KG1 (cell line): ENCODE measurements at places on chromosomes 2 and 18.
A peak's percentile ranks its signal among the peaks of the same experiment; 100 is the strongest.

DNA sequence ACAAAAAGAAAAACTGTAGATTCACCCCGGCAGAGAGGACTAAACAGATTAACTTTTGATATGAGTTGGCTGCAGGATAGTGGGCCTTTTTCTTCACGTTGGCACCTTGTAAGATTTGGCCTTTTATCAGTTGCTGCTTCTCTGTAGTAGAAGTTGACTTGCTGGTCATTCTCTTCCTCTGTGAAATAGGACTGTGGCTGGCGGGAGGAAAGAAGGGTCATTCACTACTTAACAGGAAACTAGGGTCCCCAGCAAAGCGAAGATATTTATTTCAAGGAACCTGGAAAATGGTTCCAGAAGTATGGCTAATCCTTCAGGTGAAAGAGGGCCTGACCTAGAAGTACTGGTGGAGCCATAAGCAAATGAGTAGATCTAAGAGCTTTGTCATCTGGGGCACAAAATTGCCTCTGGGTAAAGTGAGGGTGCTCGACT, 383 bp upstream of the ATP5MC3 start:
- DNase-seq, result no peak

DNA sequence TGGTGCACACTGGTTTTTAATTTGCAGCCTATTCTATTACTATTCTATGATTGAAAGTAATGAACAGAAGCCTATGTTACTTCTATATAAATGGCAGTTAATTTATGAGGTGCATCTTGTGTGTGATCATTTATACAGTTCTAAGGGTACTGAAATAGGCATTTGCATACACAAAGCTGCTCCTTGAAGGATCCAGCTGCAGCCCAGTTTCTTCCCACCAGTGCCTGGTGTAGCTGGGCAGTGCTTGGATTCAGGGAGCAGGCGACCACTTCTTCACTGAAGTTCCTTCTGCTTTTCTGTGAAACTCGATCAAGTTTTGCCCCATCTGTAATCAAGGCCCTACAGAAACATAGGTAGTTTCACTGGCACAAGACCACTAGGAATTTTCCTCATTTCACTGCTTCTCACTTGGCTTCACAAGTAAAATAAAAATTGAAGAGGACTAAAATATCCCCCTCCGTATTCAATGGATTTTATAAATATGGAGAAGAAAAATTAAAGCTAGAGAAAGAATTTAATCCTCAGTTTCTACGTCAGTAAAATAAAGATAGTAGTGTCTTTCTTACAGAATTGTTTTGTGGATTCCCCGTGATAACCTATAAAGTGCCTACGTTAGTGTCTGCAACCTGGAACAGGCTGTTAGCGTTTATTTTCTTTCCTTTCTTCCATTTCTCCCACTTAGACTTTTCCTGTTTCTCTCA, 1.7 kb upstream of the LPIN2 start:
- DNase-seq, result peak; percentile 51

DNA sequence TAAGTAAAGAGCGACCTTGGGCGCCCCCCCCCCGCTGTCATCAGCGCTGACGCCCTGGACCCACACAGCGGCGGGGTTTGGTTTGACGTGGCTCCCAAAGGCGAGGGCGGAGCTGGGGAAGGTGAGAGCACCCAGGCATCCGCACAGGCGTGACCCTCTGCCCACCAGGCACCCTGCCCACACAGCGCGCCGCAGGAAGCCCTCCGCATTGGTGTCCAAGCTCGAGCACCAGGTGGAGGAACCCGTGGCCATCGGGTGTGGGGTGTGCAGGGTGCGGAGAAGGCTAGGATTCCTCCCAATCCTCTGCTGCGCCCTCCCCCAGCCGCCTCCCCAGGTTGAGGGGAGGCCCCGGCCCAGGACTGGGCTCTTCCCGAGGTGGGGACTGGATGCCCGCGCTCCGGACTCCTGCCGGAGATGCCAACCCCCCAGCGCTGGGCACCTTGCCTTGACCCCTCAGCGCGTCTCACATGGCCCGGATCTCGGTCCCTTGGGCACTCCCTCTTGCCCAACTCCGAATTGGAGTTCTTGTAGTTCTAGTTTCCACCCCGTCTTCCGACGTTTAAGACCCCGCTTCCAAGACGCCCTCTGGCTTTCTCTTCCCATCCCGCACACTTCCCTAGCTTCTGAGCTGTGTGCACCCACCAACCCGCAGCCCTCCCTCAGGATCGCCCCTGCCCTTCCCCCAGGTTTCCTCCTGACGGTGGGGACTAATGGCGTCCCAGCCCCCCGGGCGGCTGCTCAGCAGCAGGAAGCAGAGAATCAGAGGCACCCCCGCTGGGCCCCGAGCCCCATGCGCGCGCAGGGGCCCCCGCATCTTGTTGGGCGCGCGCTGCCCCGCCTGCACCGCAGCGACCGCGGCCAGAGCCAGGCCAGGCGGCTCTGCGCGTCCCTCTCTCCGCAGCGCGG, 25.9 kb upstream of the RESP18 start:
- DNase-seq, result no peak

GRCh38 chr2:173681881-173682650, 283.1 kb downstream of the SP3 start:
- DNase-seq, result no peak

DNA sequence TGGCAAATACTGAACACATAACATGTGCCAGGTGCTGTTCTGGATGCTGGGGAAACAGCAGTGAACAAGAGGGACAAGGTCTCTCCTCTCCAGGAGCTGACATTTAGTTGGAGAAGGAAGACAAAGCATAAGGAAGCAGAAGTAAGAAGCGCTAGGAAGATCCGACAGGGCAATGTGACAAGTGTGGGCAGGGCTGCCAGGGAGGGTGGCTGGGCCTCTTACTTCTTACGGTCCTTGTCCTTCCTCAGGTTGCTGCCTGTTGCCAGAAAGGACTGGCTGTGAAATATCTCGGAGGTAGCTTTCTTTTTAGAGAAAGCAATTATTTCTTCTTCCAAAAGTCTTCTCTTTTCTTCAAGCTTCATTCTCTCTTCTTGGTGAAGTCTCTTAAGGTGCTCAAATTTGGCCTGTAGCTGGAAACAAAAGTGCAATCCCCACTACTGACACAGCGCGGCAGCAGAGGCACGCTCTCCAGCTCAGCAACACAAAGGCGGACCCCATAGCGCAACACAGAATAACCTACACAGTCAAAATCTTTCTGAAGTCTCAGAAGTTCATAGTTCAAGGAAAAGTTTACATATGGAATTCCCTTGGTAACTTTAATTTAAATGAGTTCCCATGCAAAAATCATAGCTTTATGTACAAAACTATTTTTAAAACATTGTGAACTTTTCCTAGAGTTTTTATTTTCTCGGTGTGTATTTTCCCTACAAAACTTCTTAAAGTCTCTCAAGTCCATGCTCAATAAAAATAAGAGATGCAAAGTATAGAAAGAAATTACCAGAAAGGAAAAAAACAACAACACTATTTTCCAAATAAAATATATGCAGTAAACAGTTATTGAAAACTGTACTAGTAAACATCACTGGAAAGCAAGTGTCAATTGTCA, 67.7 kb downstream of the SEPTIN10 start:
- peak; percentile 41 for DNase-seq
